ENCODE measurements at places on chromosomes 5 and 9. TPM values are rescaled to one million over a fixed set of nuclear protein-coding genes. Genes with fewer than 3 reads are reported as not detected.

MELK gene
- total RNA-seq: 62.7 TPM

ACOT12 gene
- 0.03 TPM for total RNA-seq

SAP30L gene
- total RNA-seq: 49.5 TPM

PCAT7 gene
- 1.1 TPM for total RNA-seq

CYFIP2 gene
- total RNA-seq: 57.2 TPM

MTAP gene
- total RNA-seq: 1.8 TPM

HK3 gene
- total RNA-seq: not detected

LIFR gene
- total RNA-seq: 4.0 TPM

BARHL1 gene
- total RNA-seq: not detected

GRIN3A gene
- total RNA-seq: not detected

LHX3 gene
- not detected for total RNA-seq

LRRC26 gene
- total RNA-seq: not detected

PRUNE2 gene
- 0.59 TPM for total RNA-seq

BSPRY gene
- total RNA-seq: not detected

SNX24 gene
- 9.3 TPM for total RNA-seq

ADRA1B gene
- 1.1 TPM for total RNA-seq

Data from HT1080 (cell line).